Karpas-422 (cell line): ENCODE measurements at places on chromosomes 7 and 10. TPM values are rescaled to one million over a fixed set of nuclear protein-coding genes. Genes with fewer than 3 reads are reported as not detected.
A peak's percentile ranks its signal among the peaks of the same experiment; 100 is the strongest.

- peak; percentile 51 for DNase-seq
- no peaks in the 10 kb centered on the region for H3K27me3 ChIP-seq
- H3K4me3 ChIP-seq, result no peak overlapping the region
- no peak overlapping the region for H3K27ac ChIP-seq
Observed at GRCh38 chr7:69328516-69328915, 269.8 kb upstream of the AUTS2 start.

GRCh38 chr7:151373599-151373998 is 32.0 kb downstream of the NUB1 start:
- H3K4me3 ChIP-seq, result no peak overlapping the region
- no peak overlapping the region for H3K27ac ChIP-seq
- peaks cover 4% of the 10 kb centered on the region for H3K36me3 ChIP-seq

- H3K4me1 ChIP-seq, result no peaks in the 10 kb centered on the region
- DNase-seq, result no peak
- H3K36me3 ChIP-seq, result no peaks in the 10 kb centered on the region
- H3K4me3 ChIP-seq, result no peak overlapping the region
- no peak overlapping the region for H3K27ac ChIP-seq
Observed at GRCh38 chr7:16171928-16172327, 249.4 kb downstream of the CRPPA start.

Gene ADRB1
- not detected in 2 replicates for total RNA-seq

GRCh38 chr10:119333146-119333792 is 125.9 kb downstream of the GRK5 start:
- H3K27ac ChIP-seq, result no peak overlapping the region
- H3K4me1 ChIP-seq, result no peaks in the 10 kb centered on the region; the same call in 1 of the 2 replicates
- no peak for DNase-seq
- H3K36me3 ChIP-seq, result no peaks in the 10 kb centered on the region
- no peaks in the 10 kb centered on the region for H3K27me3 ChIP-seq

GRCh38 chr10:79282388-79282787 is 64.9 kb upstream of the PPIF start:
- H3K27ac ChIP-seq, result peak overlapping the region; percentile 93
- peak; percentile 85 for DNase-seq
- H3K36me3 ChIP-seq, result peaks cover 8% of the 10 kb centered on the region
- H3K4me3 ChIP-seq, result peak overlapping the region; percentile 49
- H3K4me1 ChIP-seq, result peaks cover 78% of the 10 kb centered on the region

DNA sequence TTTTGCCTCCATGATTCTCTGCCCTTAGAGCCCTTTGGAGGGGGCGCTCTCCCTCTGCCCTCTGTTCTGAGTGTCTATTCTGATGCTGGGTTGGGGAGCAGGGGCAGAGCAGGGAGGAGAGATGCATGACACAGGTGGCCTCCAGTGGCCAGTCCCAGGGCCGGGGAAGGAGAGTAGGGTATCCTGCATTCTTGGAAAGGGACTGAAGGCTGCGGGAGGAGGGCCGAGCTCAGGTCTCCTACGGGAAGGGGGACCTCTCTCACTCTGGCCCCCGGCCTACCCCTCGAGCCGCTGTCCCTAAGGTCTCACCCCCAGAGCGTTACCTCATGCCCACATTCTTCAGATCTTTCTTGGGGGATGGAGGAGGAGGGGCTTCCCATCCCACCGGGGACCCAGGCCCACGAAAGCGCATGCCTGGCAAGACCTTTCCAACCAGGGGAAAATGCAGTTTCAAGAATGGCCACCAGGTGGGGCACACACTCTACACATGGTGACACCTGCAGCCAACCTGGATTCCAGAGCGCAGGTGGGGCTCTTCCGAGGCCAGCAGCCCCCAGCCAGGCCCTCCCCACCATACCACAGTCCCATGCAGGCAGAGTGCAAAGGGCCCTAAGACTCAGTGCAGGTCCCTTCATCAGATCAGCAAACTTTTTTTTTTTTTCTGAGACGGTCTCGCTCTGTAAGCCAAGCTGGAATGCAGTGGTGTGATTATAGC is 86.4 kb downstream of the MYL10 start:
- DNase-seq, result peak; percentile 88
- H3K36me3 ChIP-seq, result no peaks in the 10 kb centered on the region
- H3K27ac ChIP-seq, result no peak overlapping the region
- H3K27me3 ChIP-seq, result no peaks in the 10 kb centered on the region

DNA sequence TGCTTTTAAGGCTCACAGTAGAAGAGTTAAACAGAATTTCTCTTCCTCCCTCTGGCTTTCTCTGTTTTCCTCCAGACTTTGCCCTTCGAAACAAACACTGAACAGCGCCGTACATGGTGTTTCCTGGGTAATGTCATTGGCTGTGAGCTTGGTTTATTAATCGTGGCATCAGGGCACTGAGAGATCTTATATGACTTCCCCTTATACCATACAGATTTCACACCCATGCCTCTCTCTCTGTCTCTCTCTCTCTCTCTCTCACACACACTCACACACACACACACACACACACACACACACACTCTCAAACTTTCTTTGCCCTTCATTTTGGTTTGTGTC is 195.5 kb downstream of the CREB5 start:
- H3K4me3 ChIP-seq, result no peak overlapping the region
- no peaks in the 10 kb centered on the region for H3K27me3 ChIP-seq
- H3K4me1 ChIP-seq, result no peaks in the 10 kb centered on the region
- no peak for DNase-seq
- H3K27ac ChIP-seq, result no peak overlapping the region
- H3K36me3 ChIP-seq, result no peaks in the 10 kb centered on the region

GRCh38 chr10:24953675-24954074 is 1.3 kb upstream of the PRTFDC1 start:
- H3K4me1 ChIP-seq, result no peaks in the 10 kb centered on the region
- no peak overlapping the region for H3K27ac ChIP-seq
- no peak overlapping the region for H3K4me3 ChIP-seq
- DNase-seq, result no peak

GRCh38 chr7:32204361-32205018 is 134.3 kb upstream of the PDE1C start:
- no peaks in the 10 kb centered on the region for H3K36me3 ChIP-seq
- no peak overlapping the region for H3K27ac ChIP-seq
- DNase-seq, result peak; percentile 82
- H3K27me3 ChIP-seq, result no peaks in the 10 kb centered on the region

Gene MMRN2
- not detected in 2 replicates for total RNA-seq

- peak overlapping the region; percentile 42 for H3K4me3 ChIP-seq
- peak overlapping the region; percentile 79 for H3K27ac ChIP-seq
- no peaks in the 10 kb centered on the region for H3K36me3 ChIP-seq
Observed at GRCh38 chr7:18566829-18567228, 71.3 kb downstream of the HDAC9 start.

DNA sequence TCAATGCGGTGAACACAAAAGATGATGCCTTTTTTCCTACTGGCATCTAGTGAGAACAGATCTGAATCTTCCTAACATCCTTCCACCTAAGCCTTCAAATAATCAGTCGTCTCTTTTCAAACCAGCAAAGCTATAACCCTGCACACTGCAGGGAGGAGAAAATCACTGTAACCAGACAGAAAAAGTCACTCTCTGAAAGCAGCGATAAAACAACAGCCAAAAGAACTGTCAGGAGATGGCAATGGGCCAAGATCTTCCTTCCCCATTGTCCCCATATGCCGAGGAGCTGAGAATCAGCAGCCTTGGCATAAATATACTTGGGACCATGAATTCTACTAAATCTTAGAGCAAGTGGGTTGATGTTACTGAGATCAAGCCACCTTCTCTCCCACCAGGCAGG is 13.1 kb downstream of the FZD9 start:
- no peak overlapping the region for H3K4me3 ChIP-seq
- H3K4me1 ChIP-seq, result no peaks in the 10 kb centered on the region
- H3K27ac ChIP-seq, result no peak overlapping the region
- H3K36me3 ChIP-seq, result peaks cover 78% of the 10 kb centered on the region

Gene GPR26
- total RNA-seq, result not detected in 2 replicates

DNA sequence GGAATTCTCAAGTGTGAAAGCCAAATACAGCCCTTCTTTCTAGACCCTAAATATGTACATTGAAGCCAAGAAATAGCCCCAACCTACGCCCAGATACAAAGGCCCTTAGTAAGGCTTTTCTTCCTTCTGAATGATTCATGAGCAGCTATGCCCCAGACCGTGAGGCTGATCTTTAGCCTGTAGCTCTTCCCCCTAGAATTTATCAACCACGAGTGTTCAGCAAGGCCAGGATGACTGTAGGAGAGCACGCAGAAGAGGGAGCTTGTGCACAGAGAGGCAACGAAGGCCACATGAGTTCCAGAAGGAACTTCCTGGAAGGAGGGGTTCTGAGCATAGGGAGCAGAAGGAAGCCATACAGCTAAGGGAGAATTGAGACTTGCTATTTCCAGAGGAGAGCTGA is 53.0 kb upstream of the HABP2 start:
- no peaks in the 10 kb centered on the region for H3K27me3 ChIP-seq

Gene ZNF25
- 3.4 and 5.6 TPM in 2 replicates for total RNA-seq

GRCh38 chr10:60035984-60036383 is 129.6 kb upstream of the CCDC6 start:
- H3K36me3 ChIP-seq, result no peaks in the 10 kb centered on the region
- no peaks in the 10 kb centered on the region for H3K27me3 ChIP-seq
- no peak overlapping the region for H3K27ac ChIP-seq
- DNase-seq, result no peak
- H3K4me1 ChIP-seq, result peaks cover 15% of the 10 kb centered on the region
- H3K4me3 ChIP-seq, result no peak overlapping the region

Gene SEMA3E
- total RNA-seq, result not detected in 2 replicates

GRCh38 chr10:72298592-72299519 is 25.1 kb downstream of the DDIT4 start:
- DNase-seq, result no peak
- no peaks in the 10 kb centered on the region for H3K27me3 ChIP-seq
- peaks cover 29% of the 10 kb centered on the region for H3K4me1 ChIP-seq
- no peak overlapping the region for H3K27ac ChIP-seq
- no peaks in the 10 kb centered on the region for H3K36me3 ChIP-seq
